NCI-H1930 (cell line): ENCODE measurements at places on chromosomes 2 and 18.

DNA sequence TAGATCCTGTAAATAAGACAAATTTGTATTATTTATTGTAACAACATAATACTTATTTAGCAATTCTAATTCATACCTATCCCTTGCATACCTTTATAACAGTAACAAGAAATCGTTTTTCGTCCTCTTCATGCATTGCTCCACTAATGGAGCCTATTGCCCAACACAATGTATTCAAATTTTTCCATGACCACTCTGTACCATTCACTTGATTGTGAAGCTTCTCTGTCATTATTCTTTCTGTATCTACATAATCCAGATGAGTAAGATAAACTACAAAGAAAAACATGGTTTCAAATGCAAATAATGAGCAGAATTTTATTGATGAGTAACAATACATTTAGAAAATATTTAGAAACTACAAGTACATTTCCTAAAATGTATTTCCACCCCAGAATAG lies 21.6 kb upstream of the USP34 start:
- no peak for DNase-seq

- no peak for DNase-seq
Observed at GRCh38 chr2:6452702-6453481, 412.8 kb downstream of the CMPK2 start.

DNA sequence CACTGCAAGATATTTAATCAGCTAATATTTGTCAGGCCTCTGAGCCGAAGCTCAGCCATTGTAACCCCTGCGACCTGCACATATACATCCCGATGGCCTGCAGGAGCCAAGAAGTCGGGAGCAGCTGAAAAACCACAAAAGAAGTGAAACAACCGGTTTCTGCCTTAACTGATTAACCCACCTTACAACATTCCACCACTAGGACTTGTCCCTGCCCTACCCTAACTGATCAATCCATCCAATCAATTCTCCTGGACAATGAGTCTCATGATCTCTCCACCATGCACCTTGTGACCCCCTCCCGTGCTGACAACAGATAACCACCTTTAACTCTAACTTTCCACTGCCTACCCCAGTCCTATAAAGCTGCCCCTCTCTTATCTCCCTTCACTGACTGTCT lies 945.4 kb upstream of the GYPC start:
- DNase-seq = no peak

DNA sequence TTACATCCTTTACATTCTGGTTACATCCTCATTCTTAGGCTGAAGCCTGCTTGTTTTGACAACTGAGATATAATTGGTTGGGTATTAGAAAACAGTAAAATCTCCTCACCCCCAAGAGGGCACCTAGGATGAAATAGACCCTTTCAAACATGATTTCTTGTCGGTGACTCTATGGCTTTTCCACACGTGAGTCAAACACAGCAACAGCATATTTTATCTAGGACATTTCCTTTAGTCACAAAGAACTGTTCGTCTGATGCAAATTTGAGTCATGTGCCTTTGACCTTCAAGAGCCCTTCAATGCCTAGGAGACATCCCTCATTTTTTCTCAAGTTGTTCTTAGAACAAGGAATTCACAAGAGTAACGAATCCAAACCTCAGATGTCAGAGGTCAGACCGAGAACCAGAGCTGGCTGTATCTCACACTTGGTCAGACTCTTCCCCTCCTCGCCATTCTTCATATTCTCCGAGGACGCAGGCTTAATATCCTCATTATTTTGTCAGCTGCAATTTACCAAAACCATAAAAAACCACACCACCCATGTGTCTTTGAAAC lies 60.5 kb upstream of the ALKAL2 start:
- DNase-seq = no peak

DNA sequence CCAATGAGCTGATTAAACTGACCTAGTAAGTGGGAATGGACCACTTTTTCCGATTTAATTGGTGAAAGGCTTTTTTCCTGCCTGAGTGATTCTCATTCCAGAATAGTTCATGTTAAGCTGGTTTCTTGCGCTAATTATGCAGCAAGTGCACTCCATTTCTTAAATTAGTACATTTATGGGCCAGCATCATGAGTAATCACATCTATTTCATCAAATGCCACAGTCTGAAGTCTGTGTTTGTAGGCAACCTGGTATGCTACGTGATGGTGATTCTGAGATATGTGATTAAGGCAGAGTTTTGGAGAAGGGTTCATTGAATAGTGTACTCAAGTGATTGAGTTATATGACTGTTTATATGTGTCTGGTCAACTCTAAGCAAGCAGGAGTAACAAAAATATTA lies 128.0 kb upstream of the BOD1L2 start:
- DNase-seq = no peak

DNA sequence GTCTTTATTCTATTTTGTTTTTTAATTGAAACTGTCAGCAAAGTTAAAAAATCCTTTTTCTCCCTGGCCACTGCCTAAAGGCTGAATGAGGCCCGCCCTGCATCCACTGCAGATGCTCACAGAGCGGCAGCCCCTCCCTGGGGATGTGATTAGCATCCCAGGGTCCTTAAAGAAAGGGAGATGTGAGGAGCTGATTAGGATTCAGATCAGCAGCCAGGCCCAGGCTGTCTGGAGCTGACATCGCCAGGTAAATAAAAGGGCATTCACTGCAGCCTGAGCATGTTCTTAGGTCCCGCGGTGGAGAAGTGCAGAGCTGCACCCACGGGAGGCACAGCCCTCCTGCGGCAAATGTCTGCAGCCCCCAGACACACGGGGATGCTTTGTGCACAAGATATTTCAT lies 83.8 kb downstream of the LONRF2 start:
- DNase-seq = no peak

GRCh38 chr2:12895017-12895416 lies 178.3 kb downstream of the TRIB2 start:
- DNase-seq = no peak

GRCh38 chr2:236271851-236272250 lies 7.6 kb upstream of the ASB18 start:
- DNase-seq = no peak
